NCI-H187 (cell line): ENCODE measurements at places on chromosomes 11 and 22.
A peak's percentile ranks its signal among the peaks of the same experiment; 100 is the strongest.

DNA sequence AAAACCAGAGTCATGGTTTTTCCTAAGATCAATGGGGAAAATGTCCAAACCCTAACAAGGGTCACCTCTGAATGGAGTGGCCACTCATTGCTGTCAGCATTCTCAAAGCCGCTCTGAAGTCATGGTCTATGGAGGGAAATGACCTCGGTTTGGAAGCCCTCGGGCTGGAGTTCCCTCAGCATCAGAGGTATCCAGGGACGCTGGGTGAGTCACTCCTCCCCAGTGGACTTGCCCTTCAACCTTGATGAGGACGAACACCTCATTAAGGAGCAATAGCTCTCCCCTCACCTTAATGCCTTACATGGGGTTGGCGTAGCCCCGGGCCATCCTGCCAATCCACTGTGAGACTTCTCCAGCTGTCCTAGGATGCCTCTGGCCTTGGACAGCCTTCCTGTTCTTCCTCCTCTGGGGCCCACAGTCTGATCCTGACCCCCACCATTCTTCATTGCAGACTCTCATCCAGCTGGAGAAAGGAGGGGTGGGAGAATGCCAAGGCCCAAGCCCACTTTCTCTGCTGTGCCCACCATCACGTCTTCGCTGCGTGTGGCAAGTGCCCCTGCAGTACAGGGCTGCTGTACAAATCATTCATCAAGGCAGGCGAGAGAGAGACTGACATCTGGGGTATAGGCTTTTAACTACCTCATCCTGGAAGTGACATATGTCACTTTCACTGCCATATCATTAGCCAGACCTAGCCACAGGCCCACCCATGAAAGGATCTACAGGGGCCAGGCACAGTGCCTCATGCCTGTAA is 25.4 kb upstream of the MYH9 start:
- no peak for DNase-seq

DNA sequence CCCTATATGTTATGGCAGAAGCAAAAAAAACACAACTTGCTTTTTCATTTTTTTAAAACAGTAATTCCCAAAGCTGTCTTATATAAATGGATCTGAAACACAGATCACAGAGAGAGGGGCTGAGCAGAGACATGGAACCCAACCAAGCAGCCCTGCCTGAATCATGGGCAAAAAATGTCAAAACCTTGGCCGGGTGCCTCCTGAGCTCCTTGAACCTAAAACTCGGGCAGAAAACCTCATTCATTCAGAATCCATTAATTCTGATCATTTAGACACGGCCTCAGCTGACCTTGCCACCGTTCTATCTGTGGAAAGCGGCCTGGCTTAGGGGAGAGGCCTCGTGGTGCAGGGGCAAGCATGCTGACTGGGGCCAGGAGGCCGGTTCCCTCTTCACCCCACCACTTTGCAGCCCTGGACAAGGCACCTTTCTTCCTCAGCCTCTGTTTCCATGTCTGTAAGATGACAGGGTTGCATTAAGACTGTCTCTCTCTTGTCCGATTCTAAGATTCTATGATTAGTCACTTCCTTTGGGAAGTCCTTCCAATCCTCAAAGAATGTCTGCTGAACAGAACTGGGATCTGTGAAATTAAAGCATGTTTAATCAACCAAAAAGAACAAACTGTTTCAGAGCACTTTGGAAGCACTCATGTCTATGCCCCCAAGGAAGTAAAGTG is 26.0 kb downstream of the TENM4 start:
- no peak for DNase-seq

GRCh38 chr11:71178076-71178475 is 74.3 kb downstream of the SHANK2 start:
- no peak for DNase-seq

- DNase-seq = no peak
Observed at GRCh38 chr11:5600374-5600851, 4.0 kb downstream of the TRIM6 start.

- DNase-seq = no peak
Observed at GRCh38 chr11:2865922-2866577, 19.5 kb downstream of the CDKN1C start.

- no peak for DNase-seq
Observed at GRCh38 chr22:22942511-22943329, 55.1 kb downstream of the IGLL5 start.

GRCh38 chr11:8066036-8066910 is 14.7 kb upstream of the TUB start:
- DNase-seq = no peak

DNA sequence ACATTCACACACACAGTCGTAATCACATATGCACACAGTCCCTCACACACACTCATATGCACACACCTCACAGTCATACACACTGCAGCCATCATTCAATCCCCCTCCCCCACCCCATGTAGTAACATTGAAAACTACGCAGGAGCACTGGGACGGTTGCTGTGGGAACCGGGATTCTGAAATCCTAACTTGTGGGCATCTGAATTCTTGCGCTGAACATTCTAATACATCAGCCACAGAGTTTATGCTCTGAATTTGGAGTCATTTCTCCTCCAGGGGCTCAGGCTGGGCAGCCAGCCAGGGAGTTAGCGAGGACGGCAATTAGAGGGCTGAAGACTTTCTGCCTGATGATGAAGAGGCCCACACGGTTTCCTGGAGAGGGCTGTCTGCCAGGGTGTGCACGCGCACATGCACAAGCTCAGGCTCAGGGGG is 32.7 kb downstream of the CD6 start:
- no peak for DNase-seq

- no peak for DNase-seq
Observed at GRCh38 chr11:17799147-17799546, 64.6 kb downstream of the KCNC1 start.

- peak; percentile 87 for DNase-seq
Observed at GRCh38 chr11:33802194-33802950, 28.1 kb upstream of the FBXO3 start.

- DNase-seq = no peak
Observed at GRCh38 chr22:50251477-50252081, 514 bp upstream of the HDAC10 start.

DNA sequence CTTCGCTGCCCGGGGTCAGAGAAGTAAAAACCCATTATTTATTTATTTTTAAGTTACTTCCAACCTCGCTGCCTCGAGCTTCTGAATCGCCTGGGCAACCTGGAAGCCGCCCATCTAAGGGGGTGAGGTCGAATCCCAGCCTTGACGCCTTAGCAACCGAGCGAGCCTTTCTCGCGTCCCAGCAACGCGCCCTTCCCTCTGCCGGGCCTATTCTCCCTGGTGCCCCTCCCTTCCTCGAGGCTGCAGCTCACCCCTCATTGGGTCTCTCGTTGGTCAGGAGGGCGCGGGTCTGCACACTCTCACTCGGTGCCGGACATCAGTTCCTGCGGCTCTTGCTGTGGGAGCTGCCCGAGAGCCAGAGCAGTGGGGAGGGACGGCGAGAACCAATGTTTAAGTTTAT is at the start of gene CCDC81:
TSS of gene CCDC81 (plus strand) at position 302 of the 400 bp plus-strand sequence. CDS start 277 bp downstream, outside the sequence.
- DNase-seq = no peak

- DNase-seq = no peak
Observed at GRCh38 chr11:111006227-111006626, 239.3 kb upstream of the POU2AF2 start.

- no peak for DNase-seq
Observed at GRCh38 chr11:64089915-64090805, 54.4 kb downstream of the FLRT1 start.

GRCh38 chr22:32474635-32475467 is at the start of gene FBXO7:
FBXO7 (plus strand) TSS chr22:32474811; CDS start chr22:32475003, 192 bp downstream.
- DNase-seq = peak; percentile 71

- no peak for DNase-seq
Observed at GRCh38 chr11:60844870-60845221, 2.9 kb downstream of the CCDC86 start.

DNA sequence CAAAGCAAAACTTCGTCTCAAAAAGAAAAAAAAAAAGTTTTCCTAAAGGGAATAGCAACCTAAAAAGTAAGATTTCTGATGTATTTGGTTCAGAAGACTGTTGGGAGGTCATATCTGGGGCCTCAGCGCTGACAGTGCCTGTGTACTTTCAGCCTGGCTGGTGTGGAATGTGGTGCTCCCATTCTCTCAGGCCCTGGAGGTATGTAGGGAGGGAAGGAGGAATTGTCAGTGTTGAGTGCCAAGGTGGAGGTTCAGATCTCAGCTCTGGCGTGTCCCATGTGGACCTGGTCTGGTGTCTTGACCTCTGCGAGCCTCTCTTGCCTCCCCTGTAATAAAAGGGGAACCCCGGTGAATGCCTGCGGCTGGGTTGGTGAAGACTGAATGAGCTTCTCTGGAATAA is 22.4 kb downstream of the PRR5 start:
- DNase-seq = no peak

GRCh38 chr11:60719391-60719790 is 5.1 kb upstream of the MS4A18 start:
- DNase-seq = no peak
